ENCODE measurements at places on chromosomes 7 and 10.
A peak's percentile ranks its signal among the peaks of the same experiment; 100 is the strongest.

- no peak for DNase-seq
These were observed 759.4 kb downstream of the CNTNAP2 start for GRCh38 chr7:146875981-146876380.

DNA sequence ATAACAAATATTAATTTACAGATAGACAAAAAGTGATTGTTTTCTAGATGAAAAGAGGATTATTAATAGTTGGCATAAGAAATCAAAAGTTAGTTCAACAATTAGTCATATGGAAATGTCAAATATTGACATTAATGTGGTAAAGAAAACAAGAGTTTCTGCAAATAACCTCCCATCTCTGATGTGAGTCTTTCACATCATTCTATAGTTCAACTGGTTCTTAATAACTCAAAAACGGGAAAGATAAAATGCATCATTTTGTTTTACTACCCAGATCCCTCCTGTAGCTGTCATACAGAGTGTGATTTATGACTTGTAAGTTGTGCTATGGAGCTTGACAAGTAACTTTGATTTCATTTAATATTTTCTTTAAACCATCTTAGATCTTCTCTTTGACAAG, 594.8 kb downstream of the ZWINT start:
- no peak for DNase-seq

DNA sequence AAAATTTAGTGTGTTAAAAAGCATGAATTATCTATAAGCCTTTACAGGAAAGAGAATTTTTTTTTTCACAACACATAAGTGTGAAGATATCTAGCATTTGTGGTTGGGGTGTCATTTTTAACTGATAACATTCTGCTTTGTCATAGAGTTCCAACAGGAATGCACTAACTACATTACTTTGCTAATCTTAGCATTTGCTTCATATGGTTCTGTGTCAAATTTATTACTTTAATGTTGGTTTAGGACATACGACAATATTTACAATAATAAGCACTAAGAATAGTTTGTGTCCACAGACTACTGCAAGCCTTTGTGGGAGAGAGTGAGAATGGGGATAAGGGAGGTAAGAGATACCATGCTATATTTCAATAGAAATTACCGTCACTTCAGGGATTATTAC, 40.6 kb upstream of the MAGI2 start:
- no peak for DNase-seq

DNA sequence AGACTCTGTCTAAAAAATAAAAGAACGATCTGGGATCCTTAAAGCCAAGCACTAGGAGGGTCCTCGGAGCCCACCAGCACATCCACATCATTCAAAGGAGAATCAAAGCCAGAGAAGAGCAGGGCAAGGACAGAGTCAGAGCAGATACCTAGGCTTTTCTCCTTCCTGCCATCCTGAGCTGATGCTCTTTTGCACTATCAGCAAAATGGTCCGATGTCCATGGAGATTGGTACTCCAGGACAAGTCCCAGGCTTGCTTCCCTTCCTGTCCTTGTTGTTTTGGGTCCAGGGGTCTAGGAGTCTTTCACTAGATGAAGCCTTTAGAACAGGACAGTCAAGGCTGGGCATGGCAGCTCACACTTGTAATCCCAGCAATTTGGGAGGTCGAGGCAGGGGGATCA, 58.0 kb upstream of the ELN start:
- DNase-seq = no peak

- DNase-seq = peak; percentile 12
These were observed 36.7 kb downstream of the ASNS start for GRCh38 chr7:97835296-97836138.

GRCh38 chr10:3255075-3255474, 82.5 kb upstream of the PITRM1 start:
- DNase-seq = no peak

GRCh38 chr10:76049581-76050290, 618.3 kb downstream of the LRMDA start:
- DNase-seq = no peak

GRCh38 chr10:16795410-16796073, 21.7 kb downstream of the RSU1 start:
- no peak for DNase-seq

- DNase-seq = no peak
These were observed 21.6 kb upstream of the PPA1 start for GRCh38 chr10:70254778-70255328.

GRCh38 chr7:46479680-46480079, 558.6 kb upstream of the IGFBP3 start:
- no peak for DNase-seq

GRCh38 chr7:112116894-112117293, 89.3 kb downstream of the DOCK4 start:
- no peak for DNase-seq

DNA sequence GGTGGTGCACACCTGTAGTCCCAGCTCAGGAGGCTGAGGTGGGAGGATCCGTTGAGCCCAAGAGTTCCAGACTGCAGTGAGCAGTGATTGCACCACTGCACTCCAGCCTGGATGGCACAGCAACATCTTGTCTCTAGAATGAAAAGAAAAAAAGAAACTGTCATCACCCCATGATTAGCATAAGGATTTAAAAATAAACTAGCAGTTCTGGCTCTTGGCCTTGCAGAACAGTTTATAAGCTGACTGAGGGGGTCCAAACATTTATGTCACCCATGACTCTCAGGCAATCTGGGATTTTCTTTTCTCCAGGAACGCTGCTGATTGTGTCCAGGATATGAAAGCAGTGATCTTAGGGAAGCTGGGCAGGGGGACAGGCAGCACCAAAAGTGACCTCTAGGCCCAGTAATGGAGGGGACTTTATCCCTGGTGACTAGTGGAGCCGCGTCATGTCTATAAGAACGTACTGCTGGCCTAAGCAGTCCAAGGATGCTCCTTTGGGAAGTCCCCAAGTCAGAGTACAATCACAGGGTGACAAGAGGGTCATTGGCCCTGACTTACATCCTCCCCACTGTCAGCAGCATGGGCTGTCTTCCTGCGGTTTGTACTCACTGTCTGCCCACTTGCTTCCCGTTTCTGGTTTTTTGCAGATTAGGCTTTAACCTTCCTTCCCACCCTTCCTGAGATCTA, 177.4 kb downstream of the ARHGAP12 start:
- DNase-seq = no peak

All from HS-27A (cell line).